Hematopoietic multipotent progenitor cell treated with erythropoietin and hydrocortisone succinate and interleukin-3 and kit ligand, for 4 days (in vitro differentiated cells): ENCODE measurements at places on chromosomes 3 and 15.

- DNase-seq = no peak
These were observed 13.8 kb upstream of the PLA2G4D start for GRCh38 chr15:42108189-42108588.

- no peak for DNase-seq
These were observed 7.4 kb downstream of the SQOR start for GRCh38 chr15:45641999-45642932.

DNA sequence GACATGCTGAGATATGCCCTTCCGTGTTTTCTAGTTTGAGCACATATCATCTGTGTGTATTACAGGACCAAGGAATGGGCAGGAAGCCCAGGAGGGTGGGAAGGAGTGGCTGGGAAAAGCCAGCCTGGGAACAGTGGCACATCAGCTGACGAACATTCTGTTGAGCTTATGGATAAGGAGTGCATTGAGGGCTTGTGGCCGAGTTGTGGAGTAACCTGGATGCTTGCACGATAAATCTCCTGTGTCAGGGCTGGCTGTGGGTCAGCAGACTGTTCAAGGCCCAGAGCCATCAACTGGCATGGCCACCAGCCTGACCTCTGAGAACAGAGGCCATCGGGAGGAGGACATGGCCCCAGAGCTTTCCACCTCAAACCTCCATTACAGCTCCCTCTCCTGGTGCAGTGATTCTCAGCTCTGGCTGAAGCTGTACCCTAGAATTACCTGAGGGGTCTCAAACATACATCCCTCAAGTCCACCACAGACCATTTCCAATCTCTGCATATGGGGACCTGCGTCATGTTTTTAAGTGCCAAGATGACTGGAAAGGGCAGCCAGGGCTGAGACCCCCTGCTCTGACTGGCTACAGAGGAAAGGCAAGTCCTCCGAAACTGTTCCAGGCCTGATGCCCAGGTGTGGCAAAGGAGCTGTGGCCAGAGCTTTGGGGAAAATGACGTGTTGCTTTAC lies 4.8 kb upstream of the VILL start:
- DNase-seq = no peak

DNA sequence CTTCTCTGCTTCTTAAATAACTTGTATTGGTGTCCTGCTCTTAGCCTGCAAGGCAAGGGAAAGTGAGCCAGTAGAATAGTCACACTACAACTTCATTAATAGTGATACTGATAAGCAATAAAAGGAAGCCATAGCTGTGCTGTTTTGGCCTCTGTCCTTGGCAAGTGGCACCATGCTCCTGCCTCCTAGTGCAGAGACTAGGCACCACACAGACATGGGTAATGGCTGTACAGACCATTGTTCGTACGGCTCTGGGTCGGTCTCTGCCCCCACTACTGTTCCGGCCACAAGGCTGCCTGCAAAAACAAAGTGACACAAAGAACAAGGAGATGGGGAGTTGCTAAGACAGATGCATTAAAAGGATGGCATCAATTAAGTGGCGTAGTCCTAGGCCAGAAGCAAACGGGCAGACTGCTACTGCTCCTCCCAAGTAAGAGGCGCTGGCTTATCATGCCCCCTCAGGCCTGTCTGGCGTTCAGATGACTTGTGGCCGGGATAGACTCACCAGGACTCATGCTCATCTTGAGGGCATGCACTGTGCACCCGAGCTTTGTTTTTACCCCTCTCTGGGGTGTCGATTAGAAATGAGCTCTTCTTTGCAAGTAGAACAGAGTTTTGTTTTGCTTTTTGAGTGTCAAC lies 75.6 kb downstream of the TRAK1 start:
- peak; percentile 96 for DNase-seq

DNA sequence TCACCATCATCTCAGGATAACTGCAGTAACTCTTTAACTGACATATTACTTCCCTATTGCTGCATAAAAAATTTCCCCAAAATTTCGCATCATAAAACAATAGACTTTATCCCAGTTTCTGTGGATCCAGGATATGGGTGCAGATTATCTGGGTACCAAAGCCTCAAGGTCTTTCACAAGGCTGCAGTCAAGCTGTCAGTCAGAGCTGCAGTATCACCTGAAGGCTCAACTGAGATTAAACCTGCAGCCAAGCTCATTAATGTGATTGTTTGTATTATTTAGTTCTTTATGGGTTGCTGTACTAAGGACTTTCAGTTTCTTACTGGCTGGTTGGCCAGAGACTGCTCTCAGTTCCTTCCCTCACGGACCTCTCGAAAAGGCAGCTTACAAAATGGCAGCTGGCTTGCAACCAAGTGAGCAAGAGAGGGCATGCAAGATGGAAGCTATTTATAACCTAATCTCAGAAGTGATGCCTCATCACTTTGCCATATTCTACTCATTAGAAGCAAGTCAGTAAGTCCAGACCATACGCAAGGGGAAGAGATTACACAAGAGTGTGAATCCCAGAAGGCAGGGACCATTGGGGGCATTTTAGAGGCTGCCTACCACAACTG lies 54.9 kb downstream of the DCUN1D1 start:
- no peak for DNase-seq

- no peak for DNase-seq
These were observed 55.0 kb downstream of the LSAMP start for GRCh38 chr3:116390318-116390717.

DNA sequence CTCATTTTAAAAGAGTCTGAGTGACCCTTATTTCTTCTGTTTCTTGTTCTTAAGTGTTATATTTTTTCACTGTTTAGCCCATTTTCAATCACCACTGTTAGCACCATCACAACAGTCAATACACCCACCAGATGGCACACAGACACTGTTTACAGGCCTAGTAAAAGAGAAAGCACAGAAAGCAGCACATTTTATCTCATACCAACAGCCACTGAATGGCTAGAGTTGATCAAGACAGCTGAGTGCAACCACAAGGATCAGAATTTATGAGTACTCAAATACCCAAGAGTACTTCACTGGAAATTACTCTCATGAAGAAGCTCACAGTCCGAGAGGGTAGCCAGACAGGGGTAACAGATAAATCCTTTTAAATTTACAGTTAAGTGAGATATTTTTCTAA lies 127.0 kb downstream of the TFDP2 start:
- DNase-seq = peak; percentile 96

GRCh38 chr3:123618076-123618708 lies 33.3 kb upstream of the HACD2 start:
- DNase-seq = peak; percentile 49

- no peak for DNase-seq
These were observed 233.2 kb downstream of the CPNE4 start for GRCh38 chr3:131801566-131801965.

DNA sequence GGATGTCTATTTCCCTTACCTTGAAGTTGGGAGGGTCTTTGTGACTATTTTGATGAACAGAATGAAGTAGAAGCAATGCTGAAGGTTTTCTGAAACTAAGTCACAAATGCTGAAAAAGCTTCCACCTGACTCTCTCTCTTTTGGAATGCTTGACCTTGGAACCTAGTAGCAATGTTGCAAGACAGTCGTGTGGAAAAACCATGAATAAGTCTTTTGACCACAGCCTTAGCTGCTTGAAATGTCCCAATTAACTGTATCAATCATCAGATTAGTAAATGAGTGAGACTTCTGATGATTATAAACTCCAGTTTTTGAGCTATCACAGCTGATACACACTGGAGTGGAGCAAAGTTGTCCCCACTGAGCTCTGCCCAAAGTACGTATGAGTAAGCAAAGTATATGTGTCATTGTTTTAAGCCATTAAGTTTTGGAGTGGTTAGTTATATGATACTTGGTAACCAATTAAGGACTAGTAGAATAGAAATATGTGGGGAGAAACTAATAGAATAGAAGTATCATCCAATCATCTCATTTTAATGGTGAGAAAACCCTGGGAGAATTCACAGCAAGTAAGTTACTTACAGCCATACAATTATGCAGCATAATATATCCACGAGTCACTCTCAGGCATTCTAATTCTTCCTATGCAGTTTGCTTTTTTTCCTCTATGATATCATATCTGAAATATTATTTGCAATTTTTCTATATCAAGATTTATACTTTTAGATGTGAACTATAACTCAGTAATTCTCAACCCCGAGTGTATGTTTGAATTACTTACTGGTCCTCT lies 1010.6 kb downstream of the ROBO2 start:
- DNase-seq = no peak

GRCh38 chr3:172569128-172570008 lies 46.1 kb upstream of the TNFSF10 start:
- DNase-seq = no peak

GRCh38 chr15:65824941-65825544 lies 33.0 kb upstream of the DENND4A start:
- no peak for DNase-seq

GRCh38 chr15:49830391-49830790 lies 209.5 kb downstream of the DTWD1 start:
- peak; percentile 29 for DNase-seq

- DNase-seq = no peak
These were observed 12.3 kb downstream of the POGLUT1 start for GRCh38 chr3:119481079-119481478.

DNA sequence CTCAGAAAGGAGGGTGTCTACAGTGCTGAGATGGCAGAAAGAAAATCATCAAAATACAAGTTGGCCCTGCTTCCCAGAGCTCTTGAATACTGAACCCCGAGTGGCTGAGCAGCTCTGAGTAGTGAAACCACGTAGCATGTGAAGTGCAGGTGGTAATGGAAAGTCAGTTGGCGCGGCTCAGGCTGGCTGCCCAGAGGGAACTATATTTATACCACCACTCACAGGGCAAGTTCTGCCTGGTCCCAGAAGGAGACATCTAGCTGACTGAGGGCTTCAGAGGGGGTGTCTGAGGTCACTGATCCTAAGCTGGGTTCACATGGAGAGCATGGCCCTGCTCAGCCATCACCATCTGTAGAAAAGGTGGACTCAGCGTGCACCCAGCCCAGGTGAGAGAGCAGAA lies 129.6 kb upstream of the AGBL1 start:
- no peak for DNase-seq

- no peak for DNase-seq
These were observed 63.9 kb downstream of the PGPEP1L start for GRCh38 chr15:98943601-98944151.

DNA sequence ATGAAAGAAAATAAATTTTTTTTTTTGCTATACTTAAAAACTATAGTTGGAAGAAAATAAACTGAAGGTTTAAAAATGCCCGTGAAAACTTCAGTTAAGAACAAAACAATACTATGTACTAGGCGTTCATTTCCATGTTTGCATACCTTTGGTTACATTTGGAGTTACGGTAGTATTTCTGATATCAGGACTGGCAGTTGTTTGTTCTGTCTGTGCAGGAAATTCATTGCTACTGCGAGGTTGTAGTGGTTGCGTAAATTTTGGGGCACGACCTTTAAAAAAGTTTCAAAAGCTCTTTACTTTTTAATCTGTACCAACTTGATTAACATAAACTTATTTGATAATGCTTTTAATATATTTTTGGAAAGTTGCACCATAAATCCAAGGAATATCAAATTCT lies 47.9 kb downstream of the ST3GAL6 start:
- DNase-seq = peak; percentile 43

DNA sequence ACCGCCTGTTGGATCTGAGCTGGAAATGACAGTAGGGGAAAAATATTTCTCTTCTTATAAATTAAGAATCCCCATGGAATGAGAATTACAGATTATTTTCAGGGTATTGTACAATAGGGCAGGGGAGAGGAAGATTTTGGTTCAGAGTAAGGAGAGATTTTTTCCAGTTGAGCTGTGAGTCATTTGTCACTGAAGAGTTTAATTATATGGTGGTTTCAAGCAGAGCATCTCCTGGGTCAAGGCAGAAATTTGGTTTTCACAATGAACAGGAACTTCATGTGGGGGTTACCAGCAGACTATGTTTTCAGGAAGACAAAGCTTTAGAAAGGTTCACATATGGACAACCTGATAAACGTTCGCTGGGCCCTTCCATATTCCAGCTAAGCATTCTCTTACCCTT lies 182.8 kb upstream of the NR2E3 start:
- DNase-seq = no peak

DNA sequence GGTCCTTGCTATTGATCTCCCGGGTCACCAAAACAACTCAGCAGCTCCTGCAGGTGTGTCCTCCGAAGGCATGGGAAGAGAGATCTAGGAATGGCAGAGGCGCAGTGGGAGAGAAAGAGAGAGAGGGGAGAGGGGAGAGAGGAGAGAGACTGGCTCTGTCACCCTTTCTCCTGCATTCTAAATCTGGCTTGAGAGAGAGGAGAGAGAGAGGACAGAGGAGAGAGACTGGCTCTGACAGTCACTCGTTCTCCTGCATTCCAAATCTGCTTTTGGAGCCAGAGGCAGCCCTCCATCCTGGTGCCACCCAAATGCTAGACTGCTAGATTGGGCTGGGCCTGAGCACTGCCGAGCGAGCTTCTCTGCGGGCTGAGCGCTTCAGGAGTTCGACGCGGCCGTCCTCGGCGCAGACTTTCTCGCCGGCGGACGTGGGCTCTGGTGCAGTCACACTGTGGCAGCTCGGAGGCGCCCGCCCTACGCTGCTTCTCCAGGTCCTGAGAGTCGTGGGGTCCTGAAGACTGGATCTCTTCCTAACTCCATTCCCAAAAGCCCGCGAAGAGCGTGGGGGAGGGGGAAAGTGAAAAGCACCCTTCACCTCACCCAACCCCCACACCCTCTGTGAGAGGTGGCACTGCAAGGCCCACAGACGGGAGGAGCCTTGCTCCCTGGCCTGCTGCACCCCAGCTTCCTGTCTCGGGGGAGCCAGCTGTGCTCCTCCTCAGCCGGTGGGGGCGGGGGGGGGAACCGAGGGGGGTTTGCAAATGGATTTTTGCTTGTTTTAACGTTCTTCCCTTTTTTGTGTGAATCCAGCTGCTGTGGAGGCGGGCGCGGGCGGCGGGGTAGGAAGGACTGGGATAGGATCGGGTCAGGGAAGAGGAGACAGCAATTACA lies 222.3 kb downstream of the MEIS2 start:
- no peak for DNase-seq

DNA sequence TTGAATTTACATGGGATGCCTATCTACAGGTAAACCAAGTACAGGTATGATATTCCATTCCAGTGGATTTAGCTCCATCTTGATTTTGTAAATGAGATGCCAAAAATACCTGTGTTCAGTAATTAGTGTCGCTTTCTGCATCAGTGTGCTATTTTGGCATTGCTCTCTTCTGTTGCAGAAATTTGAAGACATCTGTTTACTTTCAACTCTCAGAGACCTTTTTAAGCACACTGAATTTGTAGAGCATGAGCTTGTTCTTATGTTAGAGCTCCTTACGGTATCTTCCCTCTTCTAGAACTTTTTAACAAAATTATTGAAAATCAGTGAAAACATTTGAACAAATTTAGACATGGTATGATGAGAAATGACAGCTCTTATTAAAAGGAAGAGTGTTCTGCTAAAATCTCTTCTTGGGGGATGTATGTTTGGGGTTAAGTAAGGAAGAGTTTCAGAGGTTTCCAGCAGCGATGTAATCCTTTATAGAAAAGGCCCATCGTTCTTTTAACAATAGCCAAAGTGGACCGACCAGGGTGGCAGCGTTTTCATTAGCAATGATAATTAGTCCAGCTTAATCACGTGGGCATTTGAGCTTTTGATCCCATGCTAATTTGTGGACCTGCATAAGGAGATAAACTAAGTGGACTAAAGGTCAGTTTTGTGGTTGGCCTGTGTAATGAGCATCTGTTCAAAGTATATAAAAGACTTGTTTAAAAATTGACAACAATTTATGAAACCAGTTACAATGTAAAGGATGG lies 385.4 kb downstream of the PTPRG start:
- DNase-seq = no peak

GRCh38 chr15:52031556-52031955 lies 12.5 kb downstream of the MAPK6 start:
- peak; percentile 64 for DNase-seq
